GM23248 (cell line): ENCODE measurements at places on chromosomes 3 and 15.

- H3K4me3 ChIP-seq: no peak overlapping the region
- no peaks in the 10 kb centered on the region for H3K36me3 ChIP-seq
- H3K4me1 ChIP-seq: peaks cover 6% of the 10 kb centered on the region
- no peaks in the 10 kb centered on the region for H3K27me3 ChIP-seq
- DNase-seq: no peak
- H3K27ac ChIP-seq: no peak overlapping the region
Observed at GRCh38 chr15:32998979-32999672, 195.4 kb downstream of the FMN1 start.

DNA sequence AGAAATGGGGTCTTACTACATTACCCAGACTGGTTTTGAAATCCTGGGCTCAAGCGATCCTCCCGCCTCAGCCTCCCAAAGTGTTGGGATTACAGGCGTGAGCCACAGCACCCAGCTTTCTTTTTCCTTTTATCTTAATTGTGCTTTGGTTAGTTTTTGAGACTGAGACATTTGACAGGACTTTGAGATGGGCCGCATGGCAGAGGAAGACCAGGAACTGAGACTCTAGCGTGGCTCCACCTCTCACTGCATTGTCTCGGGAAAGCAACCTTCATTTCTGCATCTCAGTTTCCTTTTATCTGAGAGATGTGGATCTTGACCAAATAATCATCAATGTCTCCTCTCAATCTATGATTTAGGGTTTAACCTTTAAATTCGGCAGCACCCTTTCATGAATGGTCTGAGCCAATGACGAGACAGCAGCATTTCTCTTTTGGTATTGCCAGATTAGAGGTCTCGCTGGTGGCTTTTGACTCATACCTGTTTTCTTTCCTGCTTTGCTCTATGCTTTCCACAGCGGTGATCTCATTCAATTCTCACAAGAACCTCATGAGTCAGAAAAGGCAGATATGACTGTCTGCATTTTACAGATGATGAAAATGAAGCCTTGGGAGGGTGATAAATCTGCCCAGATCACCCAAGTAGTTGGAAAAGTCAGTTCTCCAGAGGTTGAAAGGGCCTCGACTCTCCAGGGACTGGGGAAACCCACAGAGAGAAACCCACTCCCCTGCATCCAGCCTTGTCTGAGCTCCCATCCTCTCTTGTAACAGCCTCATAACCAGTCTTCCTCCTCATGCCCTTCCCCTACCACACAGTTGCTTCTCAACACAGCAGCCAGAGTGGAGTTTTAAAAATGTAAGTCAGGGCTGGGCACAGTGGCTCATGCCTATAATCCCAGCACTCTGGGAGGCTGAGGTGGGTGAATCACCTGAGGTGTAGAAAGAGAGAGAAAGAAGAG, 84.8 kb upstream of the FOXB1 start:
- H3K36me3 ChIP-seq: no peaks in the 10 kb centered on the region
- peak overlapping the region; percentile 20; the same call in 1 of the 2 replicates for H3K27ac ChIP-seq
- H3K27me3 ChIP-seq: peaks cover 41% of the 10 kb centered on the region
- peak; percentile 93 for DNase-seq

DNA sequence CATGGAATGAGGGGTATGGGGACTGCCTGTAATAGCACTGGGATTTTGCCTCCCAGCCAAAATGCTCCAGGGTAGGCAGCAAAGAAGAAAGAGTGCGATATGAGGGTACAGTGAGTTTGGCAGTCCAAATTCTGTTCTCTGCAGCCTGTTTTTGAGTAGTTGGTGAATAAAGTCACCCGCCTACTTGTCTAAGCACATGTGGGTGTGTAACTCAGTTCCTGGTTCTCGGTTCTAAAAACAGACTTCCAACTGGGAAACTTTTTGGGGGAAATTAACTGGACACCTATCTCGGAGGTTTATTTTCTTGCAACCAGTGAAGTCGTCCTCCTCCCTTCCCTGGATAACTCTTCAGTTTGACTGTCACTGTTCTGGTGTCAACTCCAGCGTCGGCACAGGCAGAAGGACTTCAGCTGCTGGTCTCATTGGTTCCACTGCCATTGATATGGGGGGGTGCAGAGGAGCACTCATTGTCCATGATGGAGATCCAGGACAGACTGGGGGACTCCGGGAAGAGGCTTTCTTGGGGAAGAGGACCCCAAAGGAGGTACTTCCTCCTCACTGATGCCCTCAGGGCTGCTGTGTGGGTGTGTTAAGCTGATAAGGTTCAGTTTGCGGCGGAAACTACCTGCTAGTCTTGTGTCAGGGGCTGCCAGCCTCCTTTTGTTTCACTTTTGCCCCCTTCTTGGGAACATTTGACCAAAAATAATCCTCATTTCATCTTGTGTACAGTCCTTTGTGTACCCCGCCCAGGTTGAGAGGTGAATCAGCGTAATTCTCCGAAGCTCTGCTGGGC, 13.2 kb downstream of the GHRL start:
- no peak for DNase-seq
- peaks cover 10% of the 10 kb centered on the region for H3K4me1 ChIP-seq
- H3K27ac ChIP-seq: no peak overlapping the region
- peaks cover 14% of the 10 kb centered on the region; the same call in 1 of the 2 replicates for H3K36me3 ChIP-seq
- H3K27me3 ChIP-seq: no peaks in the 10 kb centered on the region
- H3K4me3 ChIP-seq: no peak overlapping the region

DNA sequence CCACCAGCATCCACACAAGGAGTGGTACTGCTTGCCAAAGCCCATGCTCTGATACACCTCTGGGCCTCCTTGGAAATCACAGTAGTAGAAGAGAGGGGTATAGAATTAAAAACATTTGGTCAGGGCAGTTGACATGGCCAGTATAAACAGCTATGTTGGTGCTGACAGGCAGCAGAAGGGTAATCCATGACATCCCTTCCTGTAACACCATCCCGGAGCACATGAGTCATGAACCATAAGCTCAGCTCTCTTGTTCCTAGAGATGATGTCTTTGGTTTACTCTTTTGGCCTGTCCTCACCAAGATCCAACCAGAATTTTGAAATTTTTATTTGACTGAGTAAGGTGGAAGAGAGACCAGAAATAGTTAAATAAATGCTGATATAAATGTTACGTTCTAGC, 132.6 kb upstream of the CTDSPL start:
- H3K27ac ChIP-seq: no peak overlapping the region
- peak; percentile 26 for DNase-seq
- no peaks in the 10 kb centered on the region for H3K4me1 ChIP-seq
- H3K27me3 ChIP-seq: no peaks in the 10 kb centered on the region

DNA sequence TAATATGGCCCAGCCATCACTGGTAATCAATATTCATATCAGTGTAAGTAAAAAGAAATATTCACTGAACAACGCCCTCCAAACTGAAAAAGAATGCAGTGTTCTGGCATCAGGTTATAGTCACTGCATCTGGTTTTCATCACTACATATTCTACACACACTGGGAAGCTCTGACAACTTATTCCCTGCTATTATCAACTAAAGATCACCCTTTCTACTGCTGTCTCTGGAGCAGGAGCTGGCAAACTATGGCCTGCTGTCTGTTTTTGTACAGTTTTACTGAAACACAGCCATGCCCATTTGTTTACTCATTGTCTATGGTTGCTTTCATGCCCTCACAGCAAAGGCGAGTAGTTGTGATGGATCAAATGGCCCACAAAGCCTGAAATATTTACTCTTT, 35.3 kb downstream of the TUBGCP4 start:
- H3K4me1 ChIP-seq: peaks cover 7% of the 10 kb centered on the region
- peaks cover 62% of the 10 kb centered on the region for H3K36me3 ChIP-seq
- DNase-seq: peak; percentile 17
- H3K27ac ChIP-seq: no peak overlapping the region
- H3K4me3 ChIP-seq: no peak overlapping the region
- H3K27me3 ChIP-seq: no peaks in the 10 kb centered on the region

DNA sequence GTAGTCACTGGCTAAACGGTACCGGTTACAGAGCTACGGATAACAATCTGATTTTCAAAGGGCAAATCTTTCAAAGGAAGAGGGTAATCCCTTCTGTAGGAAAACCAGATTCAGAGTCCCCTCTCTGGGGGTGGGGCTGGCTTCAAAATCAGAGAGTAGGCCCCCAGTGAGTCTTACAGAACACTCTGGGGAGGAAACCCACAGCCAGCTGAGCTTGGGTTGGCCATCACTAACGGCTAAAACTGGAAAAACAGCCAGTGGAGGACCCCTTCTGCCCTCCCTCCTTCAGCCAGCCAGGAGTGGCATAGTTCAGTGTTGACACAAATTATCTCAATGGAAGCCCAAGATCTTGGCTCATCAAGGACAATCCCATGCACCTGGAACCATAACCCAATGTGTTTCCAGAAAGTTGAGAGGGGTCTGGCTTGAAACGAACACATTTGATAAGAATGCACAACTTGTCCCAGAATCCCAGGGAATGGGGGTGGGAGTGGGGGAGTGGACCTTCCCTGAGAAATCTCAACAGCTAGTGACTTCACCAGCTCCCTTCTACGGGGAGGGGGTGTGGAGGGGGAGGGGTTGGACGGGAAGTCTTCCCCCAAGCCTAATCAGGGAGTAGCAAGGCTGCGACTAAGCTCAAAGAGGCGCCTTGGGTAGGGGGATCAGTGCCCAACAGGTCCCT, 1.0 kb downstream of the RASL12 start:
- H3K4me1 ChIP-seq: peaks cover 28% of the 10 kb centered on the region
- no peak overlapping the region for H3K4me3 ChIP-seq
- peaks cover 19% of the 10 kb centered on the region for H3K27me3 ChIP-seq
- no peaks in the 10 kb centered on the region for H3K36me3 ChIP-seq
- no peak for DNase-seq
- no peak overlapping the region for H3K27ac ChIP-seq

DNA sequence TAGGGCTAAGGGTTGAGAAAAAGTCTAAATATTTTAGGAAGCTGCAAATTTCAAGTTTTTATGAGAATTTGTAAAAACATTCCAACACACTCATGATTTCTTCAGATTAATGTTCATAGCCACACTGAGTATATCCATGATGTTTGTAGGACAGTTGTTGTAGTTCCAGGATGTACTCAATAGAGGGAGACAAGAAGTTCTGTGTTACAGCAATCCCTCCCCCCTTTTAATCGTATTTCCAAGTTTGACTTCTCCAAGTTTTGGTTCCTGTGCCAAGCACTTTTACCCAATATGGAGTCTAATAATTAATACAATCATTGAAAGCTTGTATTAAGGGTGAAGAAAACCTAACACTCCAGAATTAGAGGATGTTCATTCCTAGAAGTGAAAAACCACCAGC, 143.4 kb downstream of the FEZF2 start:
- peak; percentile 18 for DNase-seq
- H3K4me1 ChIP-seq: no peaks in the 10 kb centered on the region
- no peaks in the 10 kb centered on the region for H3K36me3 ChIP-seq
- no peak overlapping the region for H3K4me3 ChIP-seq
- H3K27me3 ChIP-seq: no peaks in the 10 kb centered on the region

- no peak within 1 kb of the TSS for H3K27ac ChIP-seq
- H3K27me3 ChIP-seq: peaks cover 85% of the 10 kb centered on the region
- no peak within 1 kb of the TSS for H3K4me3 ChIP-seq
- DNase-seq: no peak
- H3K36me3 ChIP-seq: no peaks in the 10 kb centered on the region
Observed at GRCh38 chr3:46370839-46371518, at the start of gene CCR5. CCR5 (plus strand) TSS chr3:46370946; CDS start chr3:46372903, 1,957 bp downstream.

- H3K4me3 ChIP-seq: no peak overlapping the region
- 0 out of 2 replicates have a peak, but pooled peaks cover 18% of the 10 kb centered on the region for H3K27me3 ChIP-seq
- no peak overlapping the region for H3K27ac ChIP-seq
- DNase-seq: peak; percentile 52
- no peaks in the 10 kb centered on the region for H3K4me1 ChIP-seq
Observed at GRCh38 chr3:112437146-112438022, 61.9 kb downstream of the BTLA start.

DNA sequence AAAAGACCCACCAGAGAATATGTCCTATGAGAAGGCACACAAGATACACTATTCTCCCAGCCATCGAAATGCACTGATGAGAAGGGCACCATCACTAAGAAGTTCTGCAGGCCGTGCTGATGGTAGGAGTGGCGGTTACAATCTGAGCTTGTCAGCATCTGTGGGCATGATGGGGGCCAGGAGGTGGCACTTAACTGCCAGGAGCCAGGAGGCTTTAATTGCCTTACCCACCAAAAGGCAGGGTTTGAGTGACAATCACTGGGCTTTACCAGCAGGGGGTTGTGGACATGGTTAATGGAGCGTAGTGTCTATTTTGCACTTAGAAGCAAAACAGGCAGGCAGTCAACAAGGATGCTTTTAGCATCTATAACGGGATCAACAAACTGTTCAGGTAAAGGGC, 16.0 kb upstream of the SQOR start:
- H3K4me3 ChIP-seq: no peak overlapping the region
- H3K27me3 ChIP-seq: no peaks in the 10 kb centered on the region
- no peaks in the 10 kb centered on the region for H3K4me1 ChIP-seq
- H3K27ac ChIP-seq: no peak overlapping the region
- DNase-seq: no peak
- no peaks in the 10 kb centered on the region for H3K36me3 ChIP-seq

DNA sequence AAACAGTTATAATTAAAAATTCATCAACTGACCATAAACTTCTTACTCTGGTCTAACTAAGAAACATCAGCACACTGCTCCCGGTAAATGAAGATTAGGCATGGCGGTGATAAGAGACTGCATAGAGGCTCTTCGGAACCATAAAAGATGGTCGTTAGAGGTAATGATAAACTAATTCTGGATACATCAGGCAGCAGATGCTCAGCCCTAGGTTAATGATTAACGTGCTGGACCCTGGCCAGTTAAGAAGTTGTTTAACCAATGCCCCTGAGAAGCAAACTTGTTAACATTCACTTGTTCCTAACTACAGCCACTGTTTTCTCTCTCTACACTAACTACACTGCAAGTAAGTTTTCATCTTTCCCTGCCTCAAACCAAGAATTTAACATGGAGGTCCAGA, 111.5 kb downstream of the PDZRN3 start:
- no peaks in the 10 kb centered on the region for H3K27me3 ChIP-seq
- peaks cover 20% of the 10 kb centered on the region for H3K4me1 ChIP-seq
- no peaks in the 10 kb centered on the region for H3K36me3 ChIP-seq
- DNase-seq: no peak
- no peak overlapping the region for H3K4me3 ChIP-seq
- H3K27ac ChIP-seq: no peak overlapping the region

GRCh38 chr3:129260606-129261005, 11.2 kb downstream of the COPG1 start:
- H3K4me3 ChIP-seq: no peak overlapping the region
- H3K4me1 ChIP-seq: peaks cover 3% of the 10 kb centered on the region; the same call in 1 of the 2 replicates
- peaks cover 89% of the 10 kb centered on the region for H3K36me3 ChIP-seq
- H3K27ac ChIP-seq: no peak overlapping the region
